Activated CD8-positive, alpha-beta memory T cell treated with anti-CD3 and anti-CD28 coated beads, Interleukin-2, amount 10 ng/mL, durations not matched to agents 7 days and 5 days (primary cell): ENCODE measurements at places on chromosomes 12 and 14. TPM values are rescaled to one million over a fixed set of nuclear protein-coding genes. Genes with fewer than 3 reads are reported as not detected.

The SLC8A3 gene
- not detected for total RNA-seq

The NDUFA9 gene
- 125 TPM for total RNA-seq

The PLCZ1 gene
- not detected for total RNA-seq

The NGB gene
- not detected for total RNA-seq

DNA sequence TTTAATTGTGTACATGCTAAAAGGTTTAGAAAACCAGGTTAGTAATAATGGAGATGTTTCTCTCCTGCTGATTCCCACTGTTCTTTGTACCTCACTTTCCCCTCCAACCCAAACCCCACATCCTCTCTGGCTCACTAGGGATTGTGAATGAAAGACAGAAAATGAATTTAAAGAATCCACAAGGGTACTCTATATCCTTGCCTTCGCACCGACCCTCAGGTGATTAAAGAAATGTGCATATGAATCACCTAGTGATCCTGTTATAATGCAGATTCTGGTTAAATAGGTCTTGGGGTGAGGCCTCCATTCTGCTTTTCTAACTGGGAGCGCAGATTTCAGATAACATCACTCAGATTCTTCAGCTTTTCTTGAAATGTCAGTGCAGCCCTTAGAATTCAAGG lies 84.3 kb upstream of the OTX2 start:
- DNase-seq, result no peak

GRCh38 chr12:25886396-25886795 lies 72.1 kb upstream of the RASSF8 start:
- no peak for DNase-seq

GRCh38 chr12:1481326-1481725 lies 113.1 kb downstream of the FBXL14 start:
- no peak for DNase-seq

DNA sequence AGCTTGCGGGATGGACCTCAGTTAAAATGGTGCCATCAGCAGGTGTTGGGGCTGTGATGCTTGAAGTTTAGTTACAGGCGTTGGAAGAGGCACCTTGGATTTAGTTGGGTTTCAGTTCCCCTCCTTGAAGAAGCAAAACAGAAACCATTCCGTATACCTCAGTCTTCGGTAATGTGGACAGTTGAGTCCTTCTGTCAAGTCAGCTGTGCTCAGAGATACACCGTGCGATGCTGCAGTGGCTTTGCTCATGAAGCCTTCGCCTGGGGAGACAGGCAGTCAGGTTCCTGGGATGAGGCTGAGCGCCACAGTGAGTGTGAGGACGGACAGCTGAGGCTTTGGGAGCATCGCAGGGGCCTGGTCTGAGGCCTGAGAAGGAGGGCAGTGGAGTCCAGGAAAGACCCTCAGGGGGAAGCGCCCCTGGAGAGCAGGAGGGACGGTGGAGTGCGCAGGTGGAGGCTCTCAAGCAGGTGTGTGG lies 7.4 kb downstream of the RAN start:
- no peak for DNase-seq

DNA sequence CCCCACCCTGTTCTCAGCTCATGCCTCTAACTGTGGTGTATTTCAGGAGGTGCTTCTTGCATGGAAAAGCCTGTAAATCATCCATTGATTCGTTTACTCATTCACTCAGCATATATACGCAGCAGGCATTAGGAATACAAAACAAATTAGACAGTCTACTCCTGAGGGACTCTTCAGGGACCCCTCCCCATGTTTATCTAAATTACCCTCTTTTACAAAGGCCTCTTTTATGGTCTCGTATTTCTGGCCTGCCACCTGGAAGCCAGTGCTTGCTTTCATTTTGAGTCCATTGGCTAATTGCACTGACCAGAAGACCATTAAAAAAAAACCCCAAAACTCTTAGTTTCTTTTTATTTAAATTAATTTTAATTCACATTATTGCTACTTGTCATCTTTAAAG lies 134.4 kb downstream of the DACT1 start:
- no peak for DNase-seq

GRCh38 chr12:12016284-12017100 lies 54.2 kb upstream of the BCL2L14 start:
- DNase-seq, result peak; percentile 59

DNA sequence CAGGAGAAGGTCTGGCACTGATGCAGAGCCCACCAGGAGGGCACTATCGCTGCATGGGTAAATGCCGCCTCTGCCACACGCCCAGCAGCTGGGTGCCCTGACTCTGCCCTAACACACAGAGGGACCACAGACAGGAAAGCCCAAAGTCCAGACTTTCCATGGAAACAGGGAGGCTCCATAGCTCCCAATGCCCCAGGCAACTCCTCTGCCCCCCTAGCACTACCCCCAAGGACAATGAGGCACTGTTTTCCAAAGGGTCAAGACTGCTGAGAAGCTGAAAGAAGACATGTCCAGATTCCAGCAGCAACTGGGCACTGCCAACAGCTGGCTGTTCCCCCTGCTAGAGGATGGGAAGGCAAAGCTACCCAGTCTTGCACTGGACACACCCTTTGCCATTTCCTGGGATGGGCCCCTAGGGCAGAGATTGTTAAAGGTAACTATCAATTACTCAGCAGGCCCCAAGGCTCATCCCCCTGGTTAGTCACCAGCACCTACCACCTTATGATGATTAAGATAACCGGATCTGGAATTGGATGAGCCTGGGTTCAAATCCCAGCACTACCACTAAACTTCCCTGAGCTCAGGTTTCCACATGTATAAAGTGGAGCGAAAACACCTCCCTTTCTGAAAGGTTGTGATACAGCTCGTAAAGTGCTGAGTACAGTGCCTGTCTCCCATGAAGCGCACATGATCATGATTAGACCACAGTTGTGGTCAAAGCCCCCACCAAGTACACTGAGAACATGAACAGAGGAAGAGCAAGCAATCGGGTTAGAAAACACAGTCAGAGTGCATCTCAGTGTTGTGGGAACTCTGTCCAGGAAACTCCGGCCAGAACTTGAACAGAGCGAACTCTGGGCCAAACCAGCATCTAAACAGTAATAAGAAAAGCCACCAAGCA lies 3.3 kb downstream of the PXN start:
- peak; percentile 83 for DNase-seq

GRCh38 chr14:73403181-73403752 lies 55.1 kb downstream of the NUMB start:
- no peak for DNase-seq
